ENCODE measurements at places on chromosomes 5 and 9. TPM values are rescaled to one million over a fixed set of nuclear protein-coding genes. Genes with fewer than 3 reads are reported as not detected.

Gene PRRC1
- 41.6 TPM for total RNA-seq

Gene DMRT2
- total RNA-seq = not detected

Gene CDKN2A
- total RNA-seq = 3.6 TPM

DNA sequence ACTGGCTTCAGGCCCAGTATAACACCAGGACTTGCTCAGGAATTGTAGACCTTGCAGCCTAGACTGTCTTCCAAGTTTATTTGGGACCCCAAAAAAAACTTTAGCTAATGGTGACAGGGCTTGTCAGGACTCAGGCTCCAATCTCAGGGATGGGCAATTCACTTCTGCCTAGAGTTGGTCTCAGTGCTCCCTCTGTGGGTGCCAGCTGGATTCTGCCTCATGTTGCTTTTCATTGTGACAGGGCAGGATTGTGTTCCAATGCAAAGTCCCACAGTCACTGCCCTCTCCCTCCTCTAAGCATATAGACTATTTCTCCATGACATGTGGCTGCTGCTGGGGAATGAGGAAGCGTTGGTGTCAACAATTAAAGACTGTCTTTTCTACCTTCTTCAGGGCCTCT, 174.7 kb downstream of the CYLC2 start:
- no peak for DNase-seq

DNA sequence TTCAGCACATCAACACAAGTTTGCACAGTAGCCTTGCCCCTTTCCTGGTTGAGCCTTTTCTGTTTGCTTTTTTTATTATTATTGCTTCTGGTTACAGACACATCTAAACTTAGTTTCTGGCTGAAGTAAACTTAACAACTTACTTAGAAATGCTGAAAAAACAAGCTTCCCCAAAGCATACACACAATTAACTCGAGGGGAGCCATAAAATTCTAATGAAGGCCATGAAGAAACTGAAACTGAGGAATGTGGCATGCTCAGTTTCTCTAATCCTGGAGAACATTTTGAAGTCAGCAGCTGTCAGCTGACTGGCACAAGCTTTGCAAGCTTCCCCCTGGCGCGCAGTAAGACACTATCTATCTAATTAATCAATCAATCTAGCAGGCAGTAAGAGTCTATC, 3.7 kb downstream of the MYO10 start:
- DNase-seq = no peak

- peak; percentile 45 for DNase-seq
These were observed 15.5 kb downstream of the TYRP1 start for GRCh38 chr9:12708562-12709298.
